ENCODE measurements at places on chromosomes 2 and 18. TPM values are rescaled to one million over a fixed set of nuclear protein-coding genes. Genes with fewer than 3 reads are reported as not detected.

Gene TP53I3
- total RNA-seq = 2.6 TPM

Gene UGT1A10
- not detected for total RNA-seq

DNA sequence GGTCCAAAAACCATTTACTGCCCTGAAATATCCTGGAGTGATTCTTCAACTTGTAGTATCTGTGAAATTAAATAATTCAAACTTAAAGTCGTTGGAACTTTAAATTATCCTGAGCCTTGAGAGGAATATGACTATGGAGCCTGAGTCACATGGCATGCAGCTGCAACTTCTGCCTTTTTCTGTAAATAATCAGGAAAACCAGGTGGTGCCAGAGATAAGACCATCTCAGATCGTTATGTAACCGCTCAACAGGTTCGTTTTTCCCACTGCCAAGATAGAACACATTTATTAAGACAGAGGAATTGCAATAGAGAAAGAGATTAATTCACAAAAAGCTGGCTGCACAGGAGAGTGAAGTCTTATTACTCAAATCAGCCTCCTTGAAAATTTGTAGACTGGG, 876.5 kb downstream of the SUCLG1 start:
- H3K27me3 ChIP-seq = no peaks in the 10 kb centered on the region
- H3K27ac ChIP-seq = no peak overlapping the region
- DNase-seq = no peak
- no peak overlapping the region for H3K4me3 ChIP-seq
- no peaks in the 10 kb centered on the region for H3K36me3 ChIP-seq

DNA sequence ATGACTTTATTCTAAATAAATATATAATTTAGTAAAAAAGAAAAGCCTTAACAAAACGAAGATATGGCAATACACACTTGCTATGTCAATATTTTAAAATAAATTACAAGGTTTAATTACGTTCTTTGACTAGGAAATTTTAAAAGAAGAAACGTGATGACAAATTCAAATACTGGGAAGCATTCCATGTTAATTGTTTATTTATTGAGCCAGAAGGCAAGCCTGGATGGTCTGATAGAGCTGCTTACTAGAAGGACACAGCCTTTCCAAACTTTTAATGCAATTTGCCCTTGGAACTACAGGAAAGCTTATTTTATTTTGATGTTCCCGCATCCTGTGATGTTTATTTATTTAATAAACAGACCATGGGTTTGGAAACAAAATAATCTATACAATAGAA, 33.4 kb upstream of the DSEL start:
- no peak overlapping the region for H3K4me3 ChIP-seq
- no peak overlapping the region for H3K27ac ChIP-seq

DNA sequence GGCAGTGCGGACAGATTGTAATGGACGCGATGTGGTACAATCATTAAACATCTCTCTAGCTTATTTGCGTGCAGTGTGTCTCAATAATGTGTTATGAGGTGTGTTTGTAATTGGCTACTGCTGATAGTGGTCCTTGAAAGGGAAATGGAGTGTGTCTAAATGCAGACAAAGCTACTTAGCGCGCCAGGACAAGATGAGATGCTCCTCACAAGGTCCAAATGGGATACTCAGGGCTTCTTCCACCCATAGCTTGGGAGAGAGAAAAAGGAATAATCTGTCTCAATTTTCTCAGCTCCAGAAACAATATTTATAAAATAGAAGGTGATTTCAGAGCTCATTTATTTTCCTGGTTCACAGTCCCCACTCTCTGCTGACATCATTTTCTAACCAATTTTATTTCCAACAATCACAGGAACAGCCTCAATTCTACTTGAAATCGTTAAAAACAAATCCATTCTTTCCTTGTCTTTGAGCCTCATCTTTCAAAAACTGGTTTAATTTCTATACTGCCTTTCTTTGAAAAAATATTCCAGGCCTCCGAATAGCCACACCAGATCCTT, 28.5 kb downstream of the GALNT14 start:
- H3K27ac ChIP-seq = no peak overlapping the region
- no peak for DNase-seq
- H3K36me3 ChIP-seq = no peaks in the 10 kb centered on the region
- H3K4me1 ChIP-seq = no peaks in the 10 kb centered on the region
- peaks cover 15% of the 10 kb centered on the region for H3K27me3 ChIP-seq

DNA sequence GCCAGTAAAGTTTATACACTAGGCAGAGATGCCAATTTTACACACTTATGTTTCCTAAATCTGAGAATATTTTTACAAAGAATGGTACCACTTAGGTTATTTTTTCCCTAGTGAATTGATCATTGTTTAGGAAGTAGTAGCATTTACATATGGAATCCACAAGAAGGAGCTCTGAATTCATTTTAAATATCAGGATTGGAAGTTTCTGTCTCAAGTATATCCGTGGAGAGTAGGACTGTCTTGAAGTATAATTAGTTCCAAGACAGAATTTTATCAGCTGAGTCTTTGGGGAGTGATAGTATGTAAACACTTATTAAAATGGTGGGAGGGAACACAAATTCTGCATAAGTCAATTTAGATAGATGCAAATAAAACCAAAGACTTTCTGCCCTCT, 82.3 kb upstream of the FAM98A start:
- no peak overlapping the region for H3K27ac ChIP-seq
- H3K36me3 ChIP-seq = no peaks in the 10 kb centered on the region
- H3K4me1 ChIP-seq = no peaks in the 10 kb centered on the region
